ENCODE measurements at places on chromosomes 3 and 15. TPM values are rescaled to one million over a fixed set of nuclear protein-coding genes. Genes with fewer than 3 reads are reported as not detected.

Gene PIGZ
- total RNA-seq = 3.7 TPM

Gene CADM2
- 4.3 TPM for total RNA-seq

DNA sequence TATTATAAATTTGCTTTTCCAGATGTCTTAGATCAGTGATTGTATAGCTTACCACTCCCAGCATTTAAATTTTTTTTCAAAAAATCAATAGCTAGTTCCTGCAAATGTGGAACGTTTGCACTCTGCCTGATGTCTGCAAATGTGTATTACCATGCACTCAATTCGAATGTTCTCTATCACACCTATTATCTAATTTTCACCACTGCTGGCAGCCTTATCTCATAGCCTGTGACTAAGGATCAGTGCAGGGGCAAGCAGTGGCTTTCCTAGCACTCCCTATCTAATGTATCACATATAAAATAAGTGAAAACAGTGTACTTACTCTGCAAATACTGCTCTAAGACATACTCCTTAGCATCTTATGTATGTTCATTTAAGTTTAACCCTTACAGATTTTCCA lies 196.3 kb upstream of the PLSCR5 start:
- DNase-seq = no peak
- no peaks in the 10 kb centered on the region for H3K36me3 ChIP-seq
- H3K27ac ChIP-seq = no peak overlapping the region
- no peak overlapping the region for H3K4me3 ChIP-seq
- H3K27me3 ChIP-seq = no peaks in the 10 kb centered on the region

Gene FBXO40
- 245 TPM for total RNA-seq

GRCh38 chr15:25900901-25901300 lies 37.8 kb upstream of the ATP10A start:
- H3K27me3 ChIP-seq = peaks cover 3% of the 10 kb centered on the region
- no peak for DNase-seq
- no peak overlapping the region for H3K27ac ChIP-seq
- no peaks in the 10 kb centered on the region for H3K36me3 ChIP-seq
- peaks cover 8% of the 10 kb centered on the region for H3K4me1 ChIP-seq
- H3K4me3 ChIP-seq = no peak overlapping the region

DNA sequence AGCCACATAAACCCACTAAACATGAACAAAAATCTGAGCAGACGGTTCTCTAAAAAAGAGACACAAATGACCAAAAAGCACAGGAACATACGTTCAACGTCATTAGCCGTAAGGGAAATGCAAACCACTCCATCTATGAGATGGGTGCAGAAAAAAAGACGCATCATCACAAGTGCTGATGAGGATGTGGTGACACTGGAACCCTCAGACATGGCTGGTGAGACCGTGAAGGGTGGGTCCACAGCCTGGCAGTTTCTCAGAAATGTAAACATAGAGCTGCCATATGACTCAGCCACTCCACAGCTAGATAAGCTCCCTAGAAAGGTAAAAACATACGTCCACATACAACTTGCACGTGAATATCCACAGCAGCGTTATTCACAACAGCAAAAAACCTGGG lies 23.3 kb downstream of the PCSK6 start:
- H3K4me1 ChIP-seq = peaks cover 35% of the 10 kb centered on the region
- DNase-seq = no peak
- no peaks in the 10 kb centered on the region for H3K27me3 ChIP-seq
- H3K4me3 ChIP-seq = no peak overlapping the region
- H3K36me3 ChIP-seq = no peaks in the 10 kb centered on the region

- H3K27ac ChIP-seq = peak overlapping the region; percentile 77
- DNase-seq = no peak
- H3K27me3 ChIP-seq = no peaks in the 10 kb centered on the region
- H3K36me3 ChIP-seq = peaks cover 20% of the 10 kb centered on the region
- peak overlapping the region; percentile 14 for H3K4me3 ChIP-seq
These were observed 21.4 kb downstream of the CBLB start for GRCh38 chr3:105847452-105847851.

- no peak overlapping the region for H3K27ac ChIP-seq
- H3K4me3 ChIP-seq = no peak overlapping the region
- H3K4me1 ChIP-seq = no peaks in the 10 kb centered on the region
- no peaks in the 10 kb centered on the region for H3K27me3 ChIP-seq
- H3K36me3 ChIP-seq = peaks cover 10% of the 10 kb centered on the region
- DNase-seq = no peak
These were observed 53.0 kb downstream of the ECT2 start for GRCh38 chr3:172803489-172803888.

- H3K27ac ChIP-seq = peak overlapping the region; percentile 84
- peaks cover 25% of the 10 kb centered on the region for H3K4me1 ChIP-seq
- H3K4me3 ChIP-seq = no peak overlapping the region
- H3K36me3 ChIP-seq = no peaks in the 10 kb centered on the region
These were observed 22.9 kb downstream of the RPSA start for GRCh38 chr3:39429466-39429865.
